ENCODE measurements at places on chromosomes 3 and 15.

DNA sequence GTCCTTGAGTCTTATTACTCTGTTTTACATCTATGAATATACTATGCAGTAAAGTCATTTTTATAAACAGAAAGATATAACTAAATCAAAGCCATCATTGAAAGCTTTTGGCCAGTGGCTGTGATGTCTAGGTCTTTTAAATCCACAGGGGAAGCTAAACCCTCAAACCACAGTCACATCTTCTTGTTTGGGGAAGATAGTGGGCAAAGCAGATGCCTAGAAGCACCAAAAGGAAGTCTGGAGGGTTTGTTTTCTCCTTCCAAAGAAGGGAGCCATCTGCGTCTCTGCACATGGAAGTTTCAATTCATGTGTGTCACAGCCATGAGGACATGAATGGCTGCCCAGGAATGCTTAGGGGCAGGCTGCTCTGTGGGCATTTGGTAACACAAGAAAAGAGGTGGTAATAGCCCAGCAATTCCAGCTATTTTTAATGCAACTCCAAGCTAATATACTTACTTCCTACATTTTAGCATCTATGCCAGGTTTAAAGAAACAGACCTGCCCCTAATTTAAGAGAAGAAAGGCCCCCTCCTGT is 322.2 kb downstream of the SLC9A9 start:
- DNase-seq: no peak

- DNase-seq: no peak
Measured at GRCh38 chr3:35970793-35971192, 331.5 kb downstream of the ARPP21 start.

- DNase-seq: no peak
Measured at GRCh38 chr3:122903171-122903570, 108.3 kb downstream of the SLC49A4 start.

- no peak for DNase-seq
Measured at GRCh38 chr15:64877435-64877834, 34.3 kb upstream of the ANKDD1A start.

DNA sequence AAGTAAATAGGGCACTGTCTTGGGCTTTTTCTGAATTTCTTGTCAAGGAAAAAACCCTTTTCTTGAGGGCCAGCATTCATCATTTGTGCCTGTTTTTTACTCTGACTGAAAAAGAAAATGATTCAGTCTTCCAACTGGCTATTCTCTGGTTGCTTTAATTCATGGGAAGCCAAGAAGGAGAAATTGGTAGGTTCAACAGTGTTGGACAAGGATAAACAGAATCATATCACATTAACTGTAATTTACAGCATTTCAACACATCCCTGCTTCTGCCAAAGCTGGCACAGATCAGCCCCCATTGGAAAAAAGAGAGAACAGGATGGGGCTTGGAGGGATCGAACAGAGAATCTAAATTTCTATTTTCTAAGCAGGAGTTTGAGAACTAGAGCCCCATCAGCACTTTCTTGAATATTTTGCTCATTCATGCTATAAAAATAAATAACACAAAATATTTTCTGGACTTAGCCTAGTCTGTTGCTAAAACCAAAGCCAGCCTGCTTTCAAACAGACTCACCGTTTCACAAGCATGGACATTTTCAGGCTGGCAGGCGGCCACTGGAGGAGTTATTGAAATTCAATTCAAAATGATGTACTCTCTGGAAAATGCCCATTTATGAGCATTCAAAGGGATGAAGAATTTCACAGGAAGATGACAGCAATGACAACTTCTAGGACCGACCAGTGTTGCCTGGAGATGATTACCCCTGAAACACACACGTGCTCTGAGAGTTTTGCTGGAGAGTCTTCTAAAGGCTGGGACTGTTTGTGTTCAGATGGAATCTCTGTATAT is 181.2 kb downstream of the WNT5A start:
- no peak for DNase-seq

All from nephron progenitor cell (in vitro differentiated cells).